ENCODE measurements at places on chromosomes 2 and 18.

DNA sequence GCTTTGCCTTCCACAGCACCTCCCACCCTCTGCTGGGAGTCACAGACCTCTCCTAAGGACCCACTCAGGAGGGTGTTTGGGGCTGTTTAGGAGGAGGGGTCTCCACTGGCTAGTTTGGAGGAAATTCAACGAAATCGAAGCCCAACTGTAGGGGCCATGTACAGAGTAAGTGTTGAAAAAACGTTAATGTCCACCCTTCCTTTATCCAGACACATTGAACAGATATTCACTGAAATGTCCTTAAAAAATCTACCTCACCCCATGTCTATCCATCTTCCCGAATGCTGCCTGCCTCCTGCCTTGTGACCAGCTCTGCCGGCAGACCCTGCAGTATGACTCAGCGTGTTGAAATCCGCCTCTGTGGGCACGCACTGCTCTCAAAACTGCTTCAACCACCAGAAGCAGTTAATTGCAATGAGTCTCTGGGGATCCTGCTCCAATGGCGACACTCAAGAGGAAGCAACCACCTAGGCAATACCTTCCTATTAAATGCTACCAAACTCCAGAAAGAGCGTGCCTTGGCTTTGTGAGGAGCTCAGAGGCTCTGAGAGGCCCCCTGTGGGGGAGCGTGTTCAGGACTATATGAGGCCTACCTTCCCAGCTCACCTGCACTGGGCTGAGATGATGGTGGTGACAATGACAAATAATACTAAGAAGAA is 61.4 kb upstream of the RTN4 start:
- no peak for DNase-seq

DNA sequence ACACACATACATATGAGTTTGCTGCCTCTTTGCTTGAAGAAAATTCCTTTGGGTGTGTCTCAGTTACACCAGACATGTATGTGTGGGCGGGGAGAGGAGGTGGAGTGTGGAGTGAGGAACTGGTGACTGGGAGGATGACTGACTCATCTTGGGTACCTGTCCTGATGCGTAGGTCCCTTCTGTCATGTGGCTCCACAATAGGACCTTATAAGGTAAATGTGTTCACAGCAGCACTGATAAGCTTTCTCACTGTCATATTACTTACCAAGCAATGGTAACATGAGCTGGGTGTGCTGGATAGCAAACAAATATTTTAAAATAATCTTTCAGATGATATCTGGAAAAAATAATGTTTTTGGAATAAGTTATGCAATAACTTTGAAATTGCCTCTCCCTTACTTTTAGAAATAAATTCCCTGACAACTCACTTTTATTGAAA is 45.1 kb downstream of the SLC9A2 start:
- DNase-seq = peak; percentile 51

DNA sequence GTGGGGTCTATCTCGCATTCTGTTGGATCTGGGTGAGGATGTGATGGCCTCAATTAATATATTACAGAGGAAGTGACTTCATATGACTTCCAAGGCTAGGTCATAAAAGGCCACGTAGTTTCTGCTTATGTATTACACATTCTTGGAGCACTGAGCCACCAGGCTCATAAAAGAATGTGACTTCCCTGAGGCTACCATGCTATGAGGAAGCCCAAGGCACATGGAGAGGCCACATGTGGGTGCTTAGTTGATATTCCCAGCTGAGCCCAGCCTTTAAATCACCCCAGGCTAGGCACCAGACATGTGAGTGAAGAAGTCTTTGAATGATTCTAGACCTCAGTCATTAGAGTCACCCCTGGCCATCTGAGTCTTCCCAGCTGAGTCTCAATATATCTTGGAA is 13.3 kb upstream of the REEP1 start:
- DNase-seq = no peak

- DNase-seq = no peak
Measured at GRCh38 chr2:196961889-196962288, 35.4 kb upstream of the PGAP1 start.

DNA sequence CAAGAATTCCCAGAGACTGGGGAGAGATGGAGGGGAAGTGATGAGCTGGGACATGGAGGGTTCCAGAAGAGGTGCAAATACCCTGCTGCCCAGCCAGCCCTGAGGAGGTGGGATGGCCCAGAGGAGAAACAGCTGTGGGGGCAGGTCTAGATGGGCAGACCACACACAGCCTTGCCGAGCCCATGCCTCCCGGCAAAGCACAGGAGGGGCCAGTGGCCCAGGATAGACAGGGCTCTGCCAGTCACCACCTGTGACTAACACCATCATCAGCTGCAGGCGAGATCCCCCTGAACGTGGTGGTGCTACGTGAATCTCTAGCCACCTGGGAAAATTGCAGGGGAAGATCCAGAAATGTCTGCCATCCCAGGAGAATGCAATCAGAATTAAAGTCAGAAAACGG is 39.4 kb downstream of the SCTR start:
- no peak for DNase-seq

- no peak for DNase-seq
Measured at GRCh38 chr2:164899121-164899520, 56.2 kb downstream of the SLC38A11 start.

- no peak for DNase-seq
Measured at GRCh38 chr2:235061656-235062055, 109.8 kb downstream of the SH3BP4 start.

GRCh38 chr2:216620786-216621185 is 12.4 kb upstream of the IGFBP2 start:
- DNase-seq = no peak

DNA sequence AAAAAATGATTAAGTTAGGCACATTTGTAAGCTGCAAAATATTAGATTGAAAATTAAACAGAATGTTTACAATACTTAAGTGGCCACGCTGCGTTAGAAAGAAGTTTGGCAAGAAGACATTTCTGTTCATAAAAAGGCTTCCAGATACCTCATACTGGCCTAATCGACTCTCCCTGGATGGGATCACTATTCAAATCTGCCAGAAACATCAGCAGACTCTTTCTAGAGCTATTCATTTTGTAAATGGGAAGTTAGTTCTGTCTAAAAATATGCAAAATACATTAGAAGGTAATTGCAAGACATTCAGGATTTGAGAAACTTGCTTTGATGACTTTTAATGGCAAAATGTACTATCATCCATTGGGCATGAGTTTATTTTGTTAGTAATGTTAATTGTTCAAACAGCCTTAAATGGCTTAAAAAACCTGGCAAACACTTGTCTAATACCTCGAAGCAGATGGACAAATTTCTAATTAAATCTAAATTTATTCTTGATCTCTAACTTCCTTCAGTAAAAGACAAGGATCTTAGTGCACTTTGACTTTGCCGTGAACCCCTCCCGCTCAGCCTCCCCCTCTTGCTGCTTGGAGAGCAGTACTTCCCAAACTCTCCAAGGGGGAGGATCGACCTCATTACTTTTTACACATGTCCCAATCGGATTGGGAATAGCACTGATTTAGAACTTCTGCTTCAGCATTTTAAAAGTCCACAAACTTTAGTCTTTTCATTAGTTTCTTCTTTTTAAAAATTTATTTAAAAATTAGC is 103.5 kb downstream of the SMIM21 start:
- DNase-seq = no peak

- DNase-seq = no peak
Measured at GRCh38 chr2:39407516-39408296, 29.4 kb downstream of the MAP4K3 start.

DNA sequence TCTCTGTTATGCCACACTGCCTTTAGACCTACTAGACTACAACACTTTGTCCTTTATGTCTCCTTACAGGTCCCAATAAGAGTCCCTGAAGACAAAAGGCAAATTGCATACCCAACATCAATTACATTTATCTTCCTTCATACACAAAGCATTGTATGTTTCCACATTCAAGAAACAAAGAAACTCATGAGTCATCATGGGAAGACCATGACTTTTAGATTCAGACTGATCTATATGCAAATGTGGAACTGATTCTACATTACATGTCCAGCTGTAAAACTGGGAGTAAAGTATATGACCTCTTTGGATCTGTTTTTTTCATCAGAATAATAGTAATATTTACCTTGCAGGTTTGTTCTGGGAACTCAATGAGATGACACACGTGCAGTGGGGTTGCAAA is 25.2 kb upstream of the HNMT start:
- no peak for DNase-seq

DNA sequence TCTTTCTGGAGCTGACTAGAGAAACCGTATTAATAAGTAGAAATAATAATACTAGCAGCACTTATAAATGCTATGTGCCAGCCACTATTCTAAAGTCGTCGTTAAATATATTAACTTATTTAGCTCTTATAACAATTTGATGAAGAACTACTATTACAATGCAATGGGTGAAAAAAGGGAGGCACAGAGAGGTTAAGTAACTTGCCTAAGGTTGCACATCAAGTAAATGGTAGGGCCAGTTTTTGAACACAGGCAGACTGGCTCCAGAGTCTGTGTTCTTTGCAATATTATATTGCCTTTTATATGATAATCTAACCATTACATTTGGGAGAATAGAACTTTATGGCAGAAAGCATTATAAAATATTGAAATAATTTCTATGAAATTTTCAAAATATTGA is 17.6 kb downstream of the INPP1 start:
- DNase-seq = no peak

DNA sequence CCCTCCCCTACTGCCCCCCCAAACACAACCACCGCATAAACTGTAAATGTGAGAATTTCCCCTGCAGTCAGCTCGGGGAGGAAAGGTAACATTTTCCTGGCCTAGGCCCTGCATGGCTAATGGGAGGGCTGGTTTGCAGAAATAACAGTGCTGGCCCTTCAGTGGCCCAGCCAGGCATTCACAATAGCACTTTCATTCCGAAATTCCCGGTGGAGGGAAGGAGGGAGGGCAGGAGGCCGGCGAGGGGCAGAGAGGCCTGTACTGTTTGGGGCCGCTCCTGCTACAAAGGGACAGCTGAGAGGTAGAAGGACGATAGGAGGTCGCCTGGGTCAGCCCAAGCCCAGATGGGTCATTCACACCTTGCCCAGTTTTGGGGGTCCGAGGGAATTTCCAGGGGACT is 11.3 kb downstream of the CYP26B1 start:
- DNase-seq = no peak

GRCh38 chr18:25077038-25077943 is 274.7 kb downstream of the ZNF521 start:
- no peak for DNase-seq

- DNase-seq = no peak
Measured at GRCh38 chr2:216698895-216699294, 3.5 kb upstream of the IGFBP5 start.

GRCh38 chr2:191180713-191181112 is 29.9 kb upstream of the STAT4 start:
- DNase-seq = no peak

- no peak for DNase-seq
Measured at GRCh38 chr2:16330571-16330970, 335.1 kb downstream of the CYRIA start.

- no peak for DNase-seq
Measured at GRCh38 chr2:203808046-203808750, 59.4 kb upstream of the CTLA4 start.

GRCh38 chr18:57635003-57635822 is 13.6 kb upstream of the NARS1 start:
- DNase-seq = no peak

DNA sequence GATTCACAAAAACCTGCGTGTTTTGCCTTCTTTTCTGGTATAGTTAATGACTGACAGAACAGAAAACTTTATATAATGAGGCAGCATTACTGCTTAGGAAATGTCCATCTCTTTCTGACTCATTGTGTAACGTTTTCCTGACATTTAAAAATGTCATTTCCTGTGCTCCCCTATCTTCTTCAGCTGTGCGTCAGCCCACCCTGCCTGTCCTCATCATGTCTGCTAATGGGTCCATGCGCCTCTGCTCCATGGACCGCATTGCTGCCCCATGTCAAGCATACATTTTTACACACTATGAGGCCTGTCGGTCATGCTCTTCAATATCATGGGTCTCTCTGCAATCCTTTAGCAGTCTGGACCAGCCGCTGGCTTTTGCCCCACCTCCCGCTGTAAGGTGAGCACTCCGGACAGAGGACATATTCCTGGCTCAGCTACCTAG is 234.3 kb downstream of the CDCA7 start:
- no peak for DNase-seq

GRCh38 chr2:174597345-174598047 is at the start of gene WIPF1:
WIPF1 (minus strand) TSS chr2:174597804; CDS start chr2:174585573, 12,231 bp downstream.
- no peak for DNase-seq

GRCh38 chr2:163713534-163714311 is 22.1 kb downstream of the FIGN start:
- no peak for DNase-seq

GRCh38 chr18:36627637-36628036 is 201.2 kb downstream of the TPGS2 start:
- DNase-seq = no peak

GRCh38 chr18:60044290-60045006 is 144.7 kb downstream of the PMAIP1 start:
- DNase-seq = no peak

GRCh38 chr2:60488291-60488690 is 65.2 kb downstream of the BCL11A start:
- DNase-seq = no peak

- no peak for DNase-seq
Measured at GRCh38 chr2:162926907-162927306, 88.3 kb upstream of the KCNH7 start.

DNA sequence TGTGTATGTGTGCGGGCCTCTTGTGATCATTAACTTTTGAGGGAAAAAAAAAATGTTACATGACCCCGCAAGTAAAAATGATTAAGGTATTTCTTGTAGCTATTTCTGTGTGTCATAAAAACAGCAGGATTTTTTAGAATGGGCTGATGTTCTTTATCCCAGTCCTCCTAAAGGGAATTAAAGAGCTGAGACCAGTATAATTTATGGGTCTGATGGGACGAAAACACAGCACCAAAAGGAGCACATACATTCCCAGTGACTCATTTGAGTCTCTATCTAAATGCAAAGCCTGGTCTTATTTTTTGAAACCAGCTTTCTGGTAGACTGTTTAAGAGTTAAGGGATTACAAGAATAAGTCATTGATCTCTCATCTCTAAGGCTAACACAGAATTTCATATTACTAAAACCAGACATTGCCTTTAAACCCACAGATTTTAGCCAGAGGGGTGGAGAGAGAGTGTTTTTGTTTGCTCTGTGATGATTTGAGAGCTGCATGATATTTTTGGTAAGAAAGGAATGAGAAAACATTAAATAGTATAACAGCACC is 342.3 kb upstream of the EPHA4 start:
- DNase-seq = no peak

Measured in stimulated activated CD8-positive, alpha-beta memory T cell treated with anti-CD3 and anti-CD28 coated beads, Interleukin-7, amount 100 ng/mL, for 48 hours (primary cell).